ENCODE measurements at places on chromosomes 1 and 21.

DNA sequence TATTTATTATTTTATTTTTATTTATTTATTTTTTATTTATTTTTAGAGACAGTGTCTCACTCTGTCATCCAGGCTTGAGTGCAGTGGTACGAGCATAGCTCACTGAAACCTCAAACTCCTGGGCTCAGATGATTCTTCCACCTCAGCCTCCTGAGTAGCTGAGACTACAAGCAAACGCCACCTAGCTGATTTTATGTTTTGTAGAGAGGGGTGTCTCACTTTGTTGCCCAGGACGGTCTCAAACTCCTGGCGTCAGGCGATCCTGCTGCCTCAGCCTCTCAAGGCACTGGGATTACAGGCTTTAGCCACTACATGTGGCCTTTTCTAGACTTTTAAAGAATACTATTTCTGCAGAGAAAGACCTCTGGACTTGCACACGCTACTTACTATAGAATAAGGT is 61.3 kb upstream of the C1orf53 start:
- no peak for DNase-seq

GRCh38 chr1:6125366-6125765 is 54.8 kb downstream of the CHD5 start:
- no peak for DNase-seq

- DNase-seq: no peak
These were observed 240.5 kb downstream of the TGFB2 start for GRCh38 chr1:218585511-218586184.

DNA sequence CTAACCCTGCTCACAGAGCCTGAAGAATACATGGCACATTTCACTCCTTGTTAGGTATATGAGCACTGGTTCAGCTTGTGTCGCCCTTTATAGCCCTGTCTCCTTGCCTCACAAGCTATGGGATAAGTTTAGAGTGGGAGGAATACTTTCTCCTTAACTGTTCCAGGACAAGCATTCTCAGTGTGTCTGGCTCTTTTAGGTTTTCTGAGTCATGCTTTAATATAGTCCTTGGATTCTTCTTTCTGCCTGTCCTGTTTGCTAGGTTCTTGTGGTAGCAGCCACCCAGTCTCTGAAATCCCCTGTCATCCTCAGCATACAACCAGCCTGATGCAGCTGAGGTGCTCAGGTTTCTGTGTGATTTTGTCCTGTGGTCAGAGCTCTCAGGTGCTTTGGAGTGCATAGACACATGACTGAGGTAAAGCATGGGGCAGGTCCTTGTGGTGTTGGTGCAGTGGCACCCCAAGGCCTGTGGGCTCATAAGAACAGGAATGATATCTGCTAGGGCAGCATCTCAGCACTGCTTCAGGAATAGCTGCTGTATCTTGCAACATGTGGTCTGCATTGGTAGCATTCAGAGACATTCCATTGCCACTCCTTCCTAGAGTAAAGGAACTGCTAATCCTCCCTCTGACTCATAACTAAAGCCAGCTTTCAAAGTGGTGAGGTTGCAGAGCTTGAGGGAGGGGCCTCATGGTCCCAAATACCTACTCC is 14.2 kb upstream of the CASQ2 start:
- DNase-seq: no peak

DNA sequence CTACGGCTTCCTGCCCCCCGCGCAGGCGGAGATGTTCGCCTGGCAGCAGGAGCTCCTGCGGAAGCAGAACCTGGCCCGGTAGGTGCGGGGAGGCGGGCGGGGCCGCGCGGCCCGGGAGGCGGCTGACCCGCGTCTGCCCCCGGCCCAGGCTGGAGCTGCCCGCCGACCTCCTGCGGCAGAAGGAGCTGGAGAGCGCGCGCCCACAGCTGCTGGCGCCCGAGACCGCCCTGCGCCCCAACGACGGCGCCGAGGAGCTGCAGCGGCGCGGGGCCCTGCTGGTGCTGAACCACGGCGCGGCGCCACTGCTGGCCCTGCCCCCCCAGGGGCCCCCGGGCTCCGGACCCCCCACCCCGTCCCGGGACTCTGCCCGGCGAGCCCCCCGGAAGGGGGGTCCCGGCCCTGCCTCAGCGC is 16.6 kb downstream of the NOC2L start:
- DNase-seq: no peak

DNA sequence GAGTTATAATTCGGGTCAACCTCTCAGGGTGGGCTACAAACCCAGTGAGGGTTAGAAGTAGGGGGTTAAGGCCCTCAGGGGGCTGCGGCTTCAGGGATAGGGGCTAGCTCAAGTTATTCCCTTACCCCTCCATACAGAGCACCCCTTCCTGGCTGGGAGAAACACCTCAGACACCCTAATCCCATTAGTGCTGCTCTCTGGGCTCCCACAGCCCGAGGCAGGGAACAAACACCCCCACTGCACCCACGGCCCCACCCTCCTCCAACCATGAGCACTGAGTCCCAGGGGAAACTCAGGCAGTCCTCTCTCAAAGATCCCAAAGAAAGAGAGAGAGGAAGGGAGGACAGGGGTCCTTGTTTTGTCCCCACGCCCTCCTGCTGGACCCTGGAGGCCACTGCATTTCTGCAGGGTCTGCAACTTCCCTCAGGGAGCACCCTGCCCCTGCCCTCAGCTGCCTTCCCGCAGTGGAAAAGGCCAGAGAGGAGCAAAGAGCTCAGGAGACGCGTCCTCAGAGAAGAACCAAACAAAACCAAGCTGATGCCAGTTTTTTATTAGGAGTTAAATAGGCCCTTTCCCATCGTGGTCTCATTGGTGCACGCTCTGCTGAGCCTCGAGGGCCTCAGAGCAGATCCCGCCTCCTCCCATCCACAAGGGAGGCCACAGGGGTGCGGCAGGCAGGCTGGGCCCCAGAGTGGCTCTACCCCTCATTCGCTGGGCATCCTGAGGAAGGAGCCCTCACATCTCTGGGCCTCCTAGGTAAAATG is 1.4 kb upstream of the S100A4 start:
- DNase-seq: no peak

DNA sequence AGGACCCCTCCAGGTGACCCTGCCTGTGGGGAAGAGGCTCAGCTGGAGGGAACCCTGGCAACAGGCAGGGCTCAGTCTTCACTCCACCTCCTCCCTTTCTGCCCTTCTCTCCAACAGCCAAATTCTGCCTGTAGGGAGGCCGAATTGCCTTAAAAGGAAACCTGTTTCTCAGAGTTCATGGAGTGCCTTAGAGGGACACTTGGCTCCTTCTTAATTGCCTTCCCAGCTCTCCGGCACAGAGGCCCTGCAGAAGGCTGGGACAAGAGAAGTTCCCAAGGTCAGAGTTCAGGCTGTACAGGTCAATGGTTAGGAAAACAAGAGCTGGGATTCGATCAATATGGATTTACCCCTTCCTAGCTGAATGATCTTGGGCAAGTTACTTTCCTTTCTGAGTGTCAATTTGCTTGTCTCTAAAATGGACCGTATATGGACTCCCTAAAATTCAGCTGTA is 6.2 kb downstream of the CSRP1 start:
- DNase-seq: no peak

- DNase-seq: no peak
These were observed 161.2 kb downstream of the NTMT2 start for GRCh38 chr1:170306948-170307347.

GRCh38 chr1:201662646-201663045 is 123.7 kb downstream of the NAV1 start:
- DNase-seq: no peak

GRCh38 chr21:35023396-35024070 is 25.6 kb downstream of the RUNX1 start:
- no peak for DNase-seq

- no peak for DNase-seq
These were observed 14.0 kb upstream of the TBX19 start for GRCh38 chr1:168266644-168267186.

DNA sequence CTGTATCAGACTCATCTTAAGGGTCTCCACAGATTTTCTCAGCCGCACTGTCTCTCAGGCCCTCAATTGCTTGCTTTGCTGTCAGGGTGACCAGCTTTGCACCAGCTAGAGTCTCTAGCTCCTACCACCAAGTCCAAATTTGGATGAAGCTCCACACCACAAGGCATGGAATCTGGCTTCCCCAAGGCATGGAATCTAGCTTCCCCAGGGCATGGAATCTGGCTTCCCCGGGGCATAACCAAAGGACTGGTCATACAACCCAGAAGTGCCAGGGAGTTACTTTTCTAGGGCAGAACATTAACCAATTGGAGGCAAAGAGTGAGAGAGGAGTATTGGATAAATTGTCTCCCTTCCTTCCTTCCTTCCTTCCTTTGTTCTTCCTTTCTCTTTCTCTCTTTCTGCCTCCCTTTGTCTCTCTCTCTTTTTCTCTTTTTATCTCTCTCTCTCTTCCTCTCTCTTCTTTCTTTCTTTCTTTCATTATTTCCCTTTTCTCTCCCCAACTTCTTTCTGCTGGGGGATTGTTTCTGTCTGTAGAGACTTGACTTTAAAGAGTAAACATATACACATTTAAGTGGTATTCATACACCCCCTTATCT is 76.9 kb upstream of the HAO2 start:
- no peak for DNase-seq

DNA sequence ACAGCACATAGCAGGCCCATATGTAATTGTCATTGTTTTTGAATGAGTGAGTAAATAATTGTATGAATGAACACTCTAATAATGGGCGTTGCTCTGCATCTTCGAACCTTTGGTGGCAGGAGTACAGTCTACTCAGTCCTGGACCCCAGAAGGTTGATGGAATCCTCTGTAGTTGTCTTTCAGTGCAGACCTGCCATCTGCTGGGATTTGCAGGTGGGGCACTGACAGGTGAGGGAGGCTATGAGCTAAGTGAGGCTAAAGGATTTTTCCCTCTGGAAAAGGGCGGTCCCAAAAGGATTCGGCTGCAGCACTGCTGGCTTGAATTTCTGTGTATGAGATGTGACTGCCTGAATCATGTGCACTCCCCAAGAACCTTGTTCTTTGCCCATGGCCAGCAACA is 53.4 kb downstream of the PLXNA2 start:
- no peak for DNase-seq

- peak; percentile 46 for DNase-seq
These were observed 61.0 kb downstream of the IER5 start for GRCh38 chr1:181149326-181150125.

DNA sequence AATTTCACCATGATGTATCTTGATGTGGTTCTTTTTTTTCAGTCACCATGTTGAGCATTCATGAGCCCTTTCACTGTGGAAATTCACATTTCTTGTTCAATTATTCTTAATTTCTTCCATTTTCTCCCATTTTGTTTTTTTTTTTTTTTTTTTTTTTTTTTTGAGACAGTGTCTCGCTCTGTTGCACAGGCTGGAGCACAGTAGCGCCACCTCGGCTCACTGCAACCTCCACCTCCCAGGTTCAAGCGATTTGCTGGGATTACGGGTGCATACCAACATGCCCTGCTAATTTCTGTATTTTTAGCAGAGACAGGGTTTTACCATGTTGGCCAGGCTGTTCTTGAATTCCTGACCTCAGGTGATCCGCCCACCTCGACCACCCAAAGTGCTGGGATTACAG is 14.7 kb downstream of the ZNF644 start:
- DNase-seq: no peak

DNA sequence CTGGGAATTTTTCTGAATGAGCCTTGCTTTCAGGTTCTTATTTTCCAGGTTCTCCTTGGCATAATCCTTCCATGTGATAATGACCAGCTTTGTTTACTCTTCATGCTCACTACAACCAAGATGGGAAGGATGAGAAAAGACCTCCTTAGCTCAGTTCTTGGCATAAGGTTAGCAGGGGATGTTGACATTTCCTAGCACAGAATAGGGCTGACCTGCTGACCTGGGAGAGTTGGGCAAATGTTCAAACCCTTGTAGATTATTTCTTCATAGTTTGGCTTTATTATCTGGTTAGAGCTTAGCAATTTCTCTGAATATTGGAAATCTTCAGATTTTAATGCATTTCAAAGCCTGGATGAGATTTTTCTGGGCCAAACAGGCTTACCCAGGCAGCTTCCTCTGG is 23.6 kb upstream of the SYT6 start:
- DNase-seq: no peak

GRCh38 chr1:160935527-160936258 is 18.9 kb downstream of the ITLN2 start:
- DNase-seq: no peak

GRCh38 chr1:38964140-38964548 is 22.5 kb upstream of the RHBDL2 start:
- no peak for DNase-seq

DNA sequence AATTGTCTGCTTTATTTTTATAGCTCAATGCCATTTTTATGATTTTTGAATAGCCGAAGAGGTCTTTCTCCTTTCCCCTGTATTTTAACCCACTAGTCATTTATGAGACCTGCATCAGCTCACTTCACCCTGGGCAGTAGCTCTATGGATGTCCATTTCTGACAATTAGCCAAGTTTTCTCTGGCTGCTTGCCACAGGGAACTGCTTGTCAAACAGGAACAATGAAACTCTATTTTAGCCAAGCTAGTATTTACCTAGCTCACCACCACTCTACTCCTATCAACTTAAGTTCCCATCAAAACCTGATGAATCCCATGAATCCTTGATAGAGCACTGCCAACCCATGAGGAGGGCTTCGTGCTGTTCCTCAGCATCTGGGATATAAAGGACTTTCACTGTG is 406.7 kb downstream of the RWDD3 start:
- DNase-seq: no peak

GRCh38 chr1:230175839-230176238 is 108.8 kb downstream of the GALNT2 start:
- no peak for DNase-seq

GRCh38 chr21:43012596-43012995 is 38.2 kb downstream of the PKNOX1 start:
- DNase-seq: no peak

- no peak for DNase-seq
These were observed 89.5 kb downstream of the KCNJ15 start for GRCh38 chr21:38346286-38346685.

DNA sequence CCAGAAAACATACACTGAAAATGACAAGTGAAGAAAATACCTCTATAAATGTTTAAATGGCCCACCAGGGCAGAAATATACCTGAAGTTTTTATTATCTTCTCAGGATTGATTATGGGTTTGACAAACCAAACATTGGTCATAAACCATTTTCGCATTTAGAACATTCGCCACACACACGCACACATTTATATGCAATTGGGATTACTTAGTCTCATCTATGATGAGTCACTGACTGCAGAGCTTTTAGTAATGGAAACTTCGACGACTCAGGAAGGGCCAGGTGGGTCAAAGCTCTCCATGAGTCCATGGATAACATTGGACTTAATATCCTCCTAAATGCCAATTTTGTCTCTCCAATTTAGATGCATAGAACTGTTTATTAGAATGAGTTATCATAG is 16.9 kb downstream of the NRDC start:
- DNase-seq: no peak

DNA sequence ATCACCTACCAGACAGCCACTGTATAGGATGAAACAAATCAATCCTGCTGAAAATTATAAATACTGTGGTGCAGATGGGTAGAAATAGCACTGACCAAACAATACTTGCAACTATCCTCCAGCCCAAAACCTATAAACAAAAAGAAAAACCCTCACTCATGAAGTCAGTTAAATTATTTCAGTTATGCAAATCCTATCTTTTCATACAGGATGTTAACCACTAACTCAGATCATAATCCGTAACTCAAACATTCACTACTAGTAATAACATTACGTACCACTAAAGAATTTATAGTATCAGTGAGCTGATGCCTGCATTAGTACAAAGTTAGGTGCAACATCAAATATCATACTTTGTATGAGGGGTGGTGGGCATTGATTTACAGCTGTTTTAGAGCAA is 2.6 kb downstream of the NDC1 start:
- no peak for DNase-seq
